ENCODE measurements at places on chromosomes 7 and 10.

DNA sequence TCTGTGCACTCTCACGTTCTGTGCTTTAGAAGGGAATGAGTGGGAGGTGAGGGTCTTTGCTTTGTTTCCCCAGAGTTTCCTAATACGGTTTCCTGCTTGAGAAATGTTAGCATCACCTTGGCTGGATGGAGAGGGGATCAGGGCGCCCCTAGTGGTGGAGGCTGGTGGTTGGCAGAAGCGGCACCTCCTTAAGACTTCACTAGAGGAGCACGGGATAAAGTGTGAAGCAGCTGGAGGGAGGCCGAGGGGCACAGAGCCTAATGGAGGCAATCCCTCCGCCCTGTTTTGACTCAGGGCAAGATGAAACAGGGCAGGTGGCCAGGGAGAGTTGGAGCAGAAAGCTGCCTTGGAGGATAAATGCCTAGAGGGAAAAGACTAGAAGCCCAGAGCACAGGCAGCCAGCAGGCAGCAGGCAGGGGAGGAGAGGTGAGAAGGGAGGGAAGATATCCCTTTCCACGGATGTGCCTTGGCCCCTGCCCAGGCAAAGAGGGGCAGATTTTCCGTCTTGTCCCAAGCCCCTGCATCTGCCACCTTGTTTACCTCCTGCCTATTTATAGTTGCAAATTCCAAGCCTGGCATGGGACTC is 56.0 kb upstream of the BTRC start:
- DNase-seq = peak; percentile 66

GRCh38 chr7:146665023-146665422 is 548.4 kb downstream of the CNTNAP2 start:
- no peak for DNase-seq

DNA sequence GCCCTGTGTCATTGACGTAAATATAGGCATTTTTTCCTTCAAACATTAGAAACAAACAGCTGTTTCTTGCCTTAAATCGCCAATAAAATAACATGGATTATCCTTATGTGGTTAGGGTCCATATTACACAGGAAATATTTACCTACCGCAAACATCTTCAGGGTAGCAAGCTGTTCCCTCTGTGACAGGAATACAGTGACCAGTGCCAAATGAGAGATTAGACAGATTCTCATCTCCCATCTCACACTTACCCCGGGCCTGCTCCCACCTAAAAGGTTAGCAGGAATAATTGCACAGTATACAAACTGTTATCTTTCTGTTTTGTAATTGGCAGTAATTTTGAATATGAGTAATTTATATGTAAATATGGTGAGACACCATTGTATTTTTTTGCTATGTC is 16.5 kb downstream of the MKI67 start:
- DNase-seq = no peak

DNA sequence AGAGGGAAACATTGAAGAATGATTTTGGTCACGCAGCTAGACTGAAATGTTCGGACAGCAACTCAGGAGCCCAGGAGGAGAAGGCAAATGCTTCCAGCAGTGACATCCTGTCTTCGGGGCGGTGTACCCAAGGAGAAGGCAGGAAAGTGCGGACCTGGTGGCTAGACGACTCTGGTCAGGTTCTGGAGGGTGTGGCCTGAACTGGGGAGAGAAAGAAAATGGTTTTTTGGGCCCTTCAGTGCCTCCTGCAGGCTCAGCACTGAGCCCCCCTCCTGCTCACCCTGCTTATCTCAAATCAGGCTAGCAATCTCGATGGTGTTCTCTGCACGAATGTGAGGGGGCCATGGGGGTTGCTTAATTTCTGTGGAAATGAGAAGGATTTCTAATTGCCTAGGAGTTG is 26.7 kb upstream of the TARP start:
- no peak for DNase-seq

DNA sequence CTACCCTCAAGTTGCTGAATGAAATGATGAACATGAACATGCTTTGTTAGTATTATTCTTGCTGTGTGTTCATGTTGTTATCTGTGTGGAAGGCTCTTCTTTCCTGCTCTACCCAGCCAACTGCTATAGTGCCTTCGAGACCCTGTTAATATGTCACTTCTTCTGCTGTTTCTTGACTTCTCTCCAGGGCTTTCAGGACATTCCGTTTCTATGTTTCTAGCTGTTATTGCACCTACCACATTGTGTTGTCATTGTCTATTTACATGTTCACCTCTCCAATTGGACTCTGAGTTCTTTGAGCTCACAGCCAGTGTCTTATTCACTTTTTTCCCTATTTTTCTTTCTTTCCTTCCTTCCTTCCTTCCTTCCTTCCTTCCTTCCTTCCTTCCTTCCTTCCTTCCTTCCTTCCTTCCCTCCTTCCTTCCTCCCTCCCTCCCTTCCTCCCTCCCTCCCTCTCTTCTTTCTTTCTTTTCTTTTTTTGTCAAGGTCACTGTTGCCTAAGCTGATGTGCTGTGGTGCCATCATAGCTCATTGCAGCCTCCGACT is 40.4 kb downstream of the BAMBI start:
- no peak for DNase-seq

DNA sequence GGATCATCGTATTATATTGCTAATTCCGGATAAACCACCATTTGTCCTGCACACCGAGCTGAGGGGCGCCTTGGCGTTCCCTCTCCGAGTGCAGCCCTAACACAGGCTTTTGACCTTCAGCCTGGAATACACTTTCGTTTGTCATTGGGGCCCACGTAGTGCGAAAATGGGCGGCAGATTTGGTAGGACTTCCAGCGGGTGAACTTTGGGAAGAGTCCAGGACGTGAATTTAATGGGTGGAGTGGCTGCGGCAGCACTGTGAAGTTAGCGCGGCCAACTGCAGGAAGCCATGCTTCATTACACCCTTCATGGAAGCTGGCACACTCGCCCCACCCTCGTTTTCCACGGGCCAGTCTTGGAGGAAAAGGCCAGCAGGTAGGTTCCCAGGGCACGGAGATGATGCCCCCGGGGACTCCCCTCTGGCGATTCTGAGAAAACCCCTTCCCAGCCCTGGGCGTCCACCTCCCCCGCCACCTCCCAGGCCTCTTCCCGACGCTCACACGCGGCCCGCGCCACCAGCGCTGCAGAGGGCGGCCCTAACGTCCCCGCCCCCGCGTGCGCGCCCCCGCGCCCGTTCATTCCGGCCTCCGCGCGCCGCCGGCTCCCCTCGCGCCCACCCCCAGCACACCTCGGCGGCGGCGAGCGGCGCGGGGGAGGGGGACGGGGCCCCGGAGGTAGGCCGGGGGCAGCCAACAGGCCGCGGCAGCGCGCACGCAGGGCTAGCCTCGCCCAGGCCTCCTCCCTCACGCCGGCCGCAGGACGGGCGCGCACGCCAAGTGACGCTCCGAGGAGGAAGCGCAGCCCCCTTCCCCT is at the start of gene MLLT10:
Gene MLLT10, plus strand, starts transcription at position 766 of the 813 bp plus-strand sequence. CDS start 413 bp downstream, outside the sequence.
- DNase-seq = peak; percentile 91

- no peak for DNase-seq
These were observed 25.3 kb upstream of the C10orf95 start for GRCh38 chr10:102476466-102477141.

GRCh38 chr7:117047496-117047895 is 94.2 kb downstream of the ST7 start:
- no peak for DNase-seq

GRCh38 chr7:116236020-116236630 is 25.8 kb downstream of the TES start:
- no peak for DNase-seq

DNA sequence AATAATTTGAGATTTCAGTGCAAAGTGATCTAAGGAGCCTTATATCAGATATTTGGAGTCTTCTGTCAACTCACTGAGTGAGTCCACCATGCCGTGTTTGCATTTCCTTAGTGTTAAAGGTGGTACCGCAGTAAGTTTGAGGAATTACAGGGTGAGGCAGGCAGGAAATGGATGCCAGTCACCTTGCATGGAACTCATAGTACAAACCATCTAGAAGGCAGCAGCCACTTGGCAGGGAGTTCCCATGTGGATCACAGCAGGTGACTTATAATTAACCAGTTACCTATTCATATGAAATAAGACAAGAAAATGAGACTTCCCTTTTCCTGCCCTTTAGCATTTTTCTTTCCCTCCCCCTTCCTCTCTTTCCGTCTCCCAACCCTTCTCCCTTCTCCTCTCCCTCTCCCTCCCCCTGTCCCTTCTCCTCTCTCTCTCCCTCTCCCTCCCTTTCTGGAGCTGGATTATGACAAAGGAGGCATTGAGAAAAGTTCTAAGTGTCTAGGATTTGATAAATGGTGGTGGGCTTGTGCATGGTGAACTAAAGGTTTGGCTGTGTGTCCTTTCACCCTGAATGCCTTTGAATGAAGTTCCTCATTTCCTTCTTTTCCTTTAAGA is 94.1 kb downstream of the LRRC4 start:
- DNase-seq = no peak

DNA sequence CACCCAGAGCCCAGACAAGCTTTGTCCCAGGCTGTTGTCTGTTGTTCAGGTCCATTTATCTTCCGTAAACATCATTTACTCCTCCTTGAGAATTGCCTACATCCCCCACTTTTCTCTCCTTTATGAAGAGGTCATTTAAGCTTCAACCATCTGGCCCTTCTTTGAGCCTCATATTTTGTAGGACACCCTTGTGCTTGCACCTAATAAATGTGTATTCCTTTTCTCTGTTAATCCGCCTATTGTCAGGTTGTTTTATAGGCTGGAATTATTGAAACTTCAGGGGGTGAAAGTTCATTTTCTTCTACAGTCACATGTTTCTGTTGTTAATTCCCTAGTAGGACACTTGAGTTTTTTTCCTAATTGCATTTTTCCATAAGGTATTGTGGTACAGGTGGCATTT is 19.6 kb upstream of the CTTNBP2 start:
- no peak for DNase-seq

- DNase-seq = no peak
These were observed 23.0 kb upstream of the TFAM start for GRCh38 chr10:58362027-58362789.

GRCh38 chr7:81327468-81328266 is 408.8 kb upstream of the SEMA3C start:
- DNase-seq = no peak

GRCh38 chr7:80134536-80135308 is at the start of gene GNAI1:
GNAI1 (plus strand) TSS chr7:80134831; CDS start chr7:80135161, 330 bp downstream.
- DNase-seq = peak; percentile 83

GRCh38 chr7:12570534-12571461 is at the start of gene SCIN:
SCIN (plus strand) TSS chr7:12570720; CDS start chr7:12570787, 67 bp downstream.
- no peak for DNase-seq

GRCh38 chr7:112989531-112989930 is 97.1 kb downstream of the GPR85 start:
- no peak for DNase-seq

- no peak for DNase-seq
These were observed 26.0 kb downstream of the GNA12 start for GRCh38 chr7:2818121-2818520.

DNA sequence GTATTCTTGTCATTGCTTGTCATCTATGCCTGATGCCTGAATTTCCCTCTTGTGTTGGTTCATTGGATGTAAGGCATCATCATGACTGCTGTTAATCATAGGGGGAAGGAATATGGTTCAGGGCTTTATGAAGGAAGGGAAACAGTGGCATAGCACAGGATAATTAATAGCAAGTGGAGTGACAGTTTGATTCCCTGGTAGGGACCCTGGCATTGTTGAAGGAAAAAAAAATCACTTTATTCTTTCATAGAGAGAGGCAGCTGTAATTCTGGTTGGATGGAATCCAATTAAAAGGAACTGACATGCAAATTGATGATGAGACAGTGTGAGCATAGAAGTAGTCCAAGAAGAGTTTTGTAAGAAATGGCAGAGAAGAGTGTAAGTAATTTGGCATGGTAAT is 121.4 kb downstream of the AUTS2 start:
- DNase-seq = no peak

DNA sequence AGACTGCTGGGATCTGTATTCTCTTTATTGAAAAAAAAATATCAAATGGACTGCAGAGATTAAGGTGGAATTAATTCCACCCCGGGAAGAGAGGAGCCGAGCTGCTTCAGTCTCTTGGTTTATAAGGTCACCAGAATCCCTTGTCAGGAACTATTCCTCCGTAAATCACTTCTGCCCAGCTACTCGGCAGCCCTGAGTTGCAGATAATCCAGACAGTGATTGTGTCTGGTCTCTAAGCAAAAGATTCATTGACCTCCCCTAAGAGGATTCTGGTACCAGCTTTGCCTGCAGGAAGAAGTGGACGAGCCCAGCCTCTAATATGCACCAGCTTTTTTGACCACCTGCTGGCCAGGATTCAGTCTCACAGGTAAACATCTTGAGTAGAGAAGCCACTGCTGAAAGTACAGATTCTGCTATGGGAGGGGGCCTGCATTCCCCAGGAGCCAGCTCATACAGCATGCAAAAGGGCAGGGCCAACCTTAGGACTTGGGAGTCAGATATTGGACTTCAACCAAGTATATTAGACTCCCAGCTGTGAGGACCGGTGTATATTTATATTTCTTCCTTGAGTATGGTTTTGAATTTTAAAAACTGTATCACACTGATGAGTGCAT is 27.1 kb upstream of the PLXNA4 start:
- DNase-seq = no peak

GRCh38 chr10:109089779-109090178 is 833.5 kb downstream of the XPNPEP1 start:
- no peak for DNase-seq

DNA sequence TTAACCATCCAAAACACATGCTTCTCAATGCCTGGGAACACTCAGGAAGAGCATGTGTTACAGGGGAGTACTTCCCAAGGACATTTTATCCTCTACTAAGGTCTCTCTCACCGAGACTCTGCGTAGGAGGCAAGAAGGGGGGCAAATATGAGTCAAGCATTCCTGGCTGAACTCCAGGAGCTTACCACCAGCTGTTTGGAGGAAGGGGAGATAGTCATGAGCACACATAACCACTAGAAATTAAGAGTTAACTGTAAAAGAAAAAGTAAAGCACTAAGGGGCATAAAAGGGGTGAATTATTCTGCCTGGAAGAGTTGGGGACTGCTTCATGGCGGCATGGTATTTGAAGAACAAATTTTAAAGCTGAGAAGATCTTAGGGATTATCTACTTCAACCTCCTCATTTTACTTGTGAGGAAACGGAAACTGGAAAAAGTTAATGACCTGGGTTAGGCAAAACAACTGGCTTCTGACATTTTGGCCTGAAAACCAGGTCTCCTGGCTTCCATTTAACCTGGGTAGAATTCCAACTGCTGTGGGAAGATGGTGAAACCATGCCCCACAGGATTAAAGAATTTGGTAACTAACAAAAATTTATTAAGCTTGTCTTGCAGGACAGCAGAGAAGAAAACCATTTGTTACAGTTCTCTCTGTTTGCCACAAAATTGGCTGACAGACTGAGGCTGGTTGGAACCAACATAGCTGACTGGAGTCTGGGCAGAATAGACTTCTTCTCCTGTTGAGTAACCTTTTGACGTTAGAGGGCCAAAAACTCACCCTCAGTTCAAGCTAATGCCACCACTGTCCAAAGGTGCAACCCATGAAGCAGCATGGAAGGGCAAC is 85.5 kb downstream of the SLC25A13 start:
- DNase-seq = no peak

DNA sequence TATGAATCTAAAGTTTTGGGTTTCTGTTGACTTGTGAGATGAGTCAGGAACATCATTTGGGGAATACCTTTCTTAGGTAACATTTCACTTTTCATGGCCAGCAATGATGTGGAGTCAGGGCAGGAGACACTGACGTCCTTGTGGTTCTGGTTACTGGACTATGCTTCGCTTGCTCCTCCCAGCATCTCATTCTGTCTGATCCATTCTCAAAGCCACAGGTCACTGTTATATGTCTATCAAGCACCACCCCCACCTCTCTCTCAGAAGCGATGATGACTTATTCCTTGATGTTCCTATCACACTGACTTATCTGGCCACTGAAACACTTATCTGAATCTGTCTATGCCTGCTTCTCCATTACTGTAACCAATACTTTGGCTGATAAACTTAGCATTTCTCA is 51.6 kb downstream of the TES start:
- no peak for DNase-seq

GRCh38 chr7:43313628-43314378 is 201.4 kb downstream of the HECW1 start:
- no peak for DNase-seq
